Right atrium auricular region (tissue), 2 donors: ENCODE measurements at places on chromosomes 1 and 21. TPM values are rescaled to one million over a fixed set of nuclear protein-coding genes. Genes with fewer than 3 reads are reported as not detected.

DNA sequence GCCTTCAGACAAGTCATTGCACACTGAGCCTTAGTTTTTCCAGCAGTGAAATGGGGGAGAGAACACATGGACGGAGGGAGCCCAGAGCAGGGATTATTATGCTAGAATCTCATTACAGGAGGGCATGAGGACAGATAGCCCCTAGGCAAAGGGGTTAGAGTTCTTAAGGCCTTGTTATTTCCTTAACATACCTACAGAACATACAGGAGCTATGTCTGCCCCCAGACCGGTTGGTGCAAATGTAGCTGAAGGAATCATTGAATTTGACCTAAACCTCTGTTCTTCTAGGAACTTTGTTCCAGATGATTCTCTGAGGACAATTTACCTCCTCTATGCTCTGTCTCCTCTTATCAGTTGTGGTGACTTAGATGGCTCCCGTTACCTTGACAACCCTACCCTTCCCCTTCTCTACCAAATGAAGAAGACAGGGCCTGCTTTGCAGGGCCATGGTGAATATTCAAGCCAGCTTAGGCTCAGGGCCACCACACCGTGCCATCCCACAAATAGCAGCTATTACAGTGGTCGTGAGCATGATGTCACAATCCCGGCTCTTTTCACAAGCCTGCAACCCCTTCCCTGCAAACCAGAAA lies 156.9 kb downstream of the IGSF21 start:
- no peaks in the 10 kb centered on the region for H3K4me1 ChIP-seq
- H3K27me3 ChIP-seq: no peaks in the 10 kb centered on the region
- H3K36me3 ChIP-seq: no peaks in the 10 kb centered on the region
- H3K4me3 ChIP-seq: no peak overlapping the region
- no peak for DNase-seq

- no peak overlapping the region for H3K27ac ChIP-seq
- no peak for DNase-seq
- H3K27me3 ChIP-seq: no peaks in the 10 kb centered on the region
Observed at GRCh38 chr21:36547464-36547863, 67.5 kb upstream of the CLDN14 start.

DNA sequence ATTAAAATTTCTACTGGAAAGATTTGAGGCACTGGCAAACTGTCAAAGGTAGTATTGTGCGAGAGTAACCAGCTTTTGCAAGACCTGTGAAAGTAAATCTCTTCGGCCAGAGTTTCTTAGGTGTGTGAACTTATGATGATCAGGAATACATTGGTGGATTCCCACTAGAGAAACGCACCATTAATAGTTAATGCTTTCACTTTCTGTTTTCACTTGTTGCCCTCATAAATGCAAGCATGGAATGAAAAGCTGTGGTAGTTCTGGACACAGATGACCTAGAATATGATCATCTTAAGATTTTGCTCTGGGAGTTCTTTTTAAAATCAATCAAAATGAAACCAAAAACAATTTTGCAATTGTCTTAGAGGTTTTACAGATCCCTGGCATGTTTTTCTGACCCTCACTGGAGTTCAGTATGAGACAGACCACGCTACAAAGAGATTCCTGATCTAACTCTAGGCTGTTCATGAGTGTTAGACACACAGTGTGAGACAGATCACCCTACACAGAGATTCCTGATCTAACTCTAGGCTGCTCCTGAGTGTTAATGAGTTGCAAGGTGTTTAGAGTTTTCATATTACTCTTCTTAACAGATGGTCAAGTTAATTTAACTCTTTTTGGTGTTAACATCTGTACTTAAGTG lies 98.8 kb downstream of the SDCCAG8 start:
- peak overlapping the region; percentile 10 for H3K4me3 ChIP-seq
- no peak for DNase-seq
- H3K27me3 ChIP-seq: no peaks in the 10 kb centered on the region
- no peak overlapping the region for H3K27ac ChIP-seq
- H3K36me3 ChIP-seq: peaks cover 5% of the 10 kb centered on the region

DNA sequence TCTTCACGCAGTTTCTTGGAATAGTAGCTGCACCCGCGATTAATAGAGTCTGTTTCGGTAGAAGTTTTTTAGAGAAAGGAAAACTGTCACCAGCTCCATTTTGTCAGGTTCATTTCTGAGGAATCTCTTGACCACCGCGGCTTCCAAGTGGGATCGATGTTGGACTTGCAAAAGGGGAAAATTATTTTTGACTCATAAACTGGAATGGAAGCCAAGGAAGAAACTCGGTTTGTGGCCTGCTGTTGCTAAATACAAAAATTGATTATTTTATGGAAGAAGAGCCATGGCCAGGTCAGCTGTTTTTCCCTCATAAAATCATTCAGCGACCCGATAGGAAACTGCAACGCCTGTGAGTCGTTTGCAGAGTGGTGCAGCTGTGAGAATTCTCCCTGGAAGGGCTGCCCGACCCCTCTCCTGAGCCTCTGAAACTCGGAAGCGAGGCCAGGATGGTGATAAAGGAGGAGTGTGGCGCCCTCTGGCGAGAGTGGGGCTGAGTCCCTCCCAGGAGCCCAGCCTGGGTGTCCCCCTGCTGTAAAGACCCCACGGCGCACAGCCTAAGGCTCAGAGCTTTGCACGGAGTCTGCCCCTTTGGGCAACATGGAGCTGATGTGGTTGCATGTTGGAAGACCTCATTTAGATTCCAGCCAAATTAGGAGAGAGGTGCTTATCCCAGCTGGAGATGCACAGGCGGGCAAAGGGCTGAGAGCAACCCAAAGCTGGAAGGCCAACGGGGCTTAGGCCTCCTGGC lies 83.6 kb upstream of the SLC25A33 start:
- DNase-seq: no peak
- no peaks in the 10 kb centered on the region for H3K27me3 ChIP-seq
- H3K4me3 ChIP-seq: no peak overlapping the region
- H3K27ac ChIP-seq: no peak overlapping the region
- no peaks in the 10 kb centered on the region for H3K36me3 ChIP-seq
- H3K4me1 ChIP-seq: no peaks in the 10 kb centered on the region

DNA sequence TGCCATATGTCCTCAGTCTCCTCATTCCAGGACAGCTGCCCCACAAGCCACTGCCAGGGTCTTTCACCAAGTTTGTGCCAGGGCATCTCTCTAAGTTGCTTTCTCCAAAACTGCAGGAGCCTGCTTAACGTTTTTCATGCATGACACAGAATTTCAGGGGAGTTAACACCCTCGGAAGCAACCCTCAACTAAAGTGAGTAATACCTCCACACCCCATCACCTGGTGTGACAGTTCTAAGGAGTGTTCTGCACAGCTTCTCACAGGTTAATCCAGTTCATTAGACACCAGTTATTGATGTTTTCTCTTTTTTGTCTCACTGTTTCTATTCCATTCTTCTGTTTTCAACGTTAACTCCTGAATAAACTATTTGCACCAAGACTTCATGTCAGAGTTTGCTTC lies 115.0 kb downstream of the BACH1 start:
- no peak overlapping the region for H3K27ac ChIP-seq
- no peak overlapping the region for H3K4me3 ChIP-seq
- no peaks in the 10 kb centered on the region for H3K27me3 ChIP-seq
- no peaks in the 10 kb centered on the region for H3K4me1 ChIP-seq

DNA sequence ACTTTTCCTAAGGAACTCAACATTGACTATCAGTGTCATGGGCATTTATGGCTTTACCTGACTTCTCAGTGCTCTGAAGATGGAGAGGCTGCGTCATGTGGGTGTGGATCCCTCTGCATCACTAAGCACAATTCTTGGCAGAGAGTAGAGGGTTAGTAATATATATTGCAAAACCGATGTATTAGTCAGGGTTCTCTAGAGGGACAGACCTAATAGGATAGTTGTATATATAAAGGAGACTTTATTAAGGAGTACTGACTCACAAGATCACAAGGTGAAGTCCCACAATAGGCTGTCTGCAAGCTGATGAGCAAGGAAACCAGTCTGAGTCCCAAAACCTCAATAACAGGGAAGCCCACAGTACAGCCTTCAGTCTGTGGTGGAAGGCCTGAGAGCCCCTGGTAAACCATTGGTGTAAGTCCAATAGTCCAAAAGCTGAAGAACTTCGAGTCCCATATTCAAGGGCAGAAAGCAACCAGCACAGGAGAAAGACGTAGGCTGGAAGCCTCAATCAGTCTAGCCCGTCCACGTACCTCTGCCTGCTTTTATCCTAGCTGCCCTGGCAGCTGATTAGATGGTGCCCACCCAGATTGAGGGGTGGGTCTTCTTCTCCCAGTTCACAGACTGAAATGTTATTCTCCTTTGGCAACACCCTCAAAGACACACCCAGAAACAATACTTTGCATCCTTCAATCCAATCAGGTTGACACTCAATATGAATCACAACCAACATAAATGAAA lies 159.7 kb upstream of the NRIP1 start:
- no peaks in the 10 kb centered on the region for H3K27me3 ChIP-seq
- H3K4me3 ChIP-seq: no peak overlapping the region
- DNase-seq: no peak
- H3K4me1 ChIP-seq: peaks cover 26% of the 10 kb centered on the region
- H3K27ac ChIP-seq: no peak overlapping the region

Gene AMY1B
- not detected for total RNA-seq

Gene USH2A
- 2.4 TPM for total RNA-seq

DNA sequence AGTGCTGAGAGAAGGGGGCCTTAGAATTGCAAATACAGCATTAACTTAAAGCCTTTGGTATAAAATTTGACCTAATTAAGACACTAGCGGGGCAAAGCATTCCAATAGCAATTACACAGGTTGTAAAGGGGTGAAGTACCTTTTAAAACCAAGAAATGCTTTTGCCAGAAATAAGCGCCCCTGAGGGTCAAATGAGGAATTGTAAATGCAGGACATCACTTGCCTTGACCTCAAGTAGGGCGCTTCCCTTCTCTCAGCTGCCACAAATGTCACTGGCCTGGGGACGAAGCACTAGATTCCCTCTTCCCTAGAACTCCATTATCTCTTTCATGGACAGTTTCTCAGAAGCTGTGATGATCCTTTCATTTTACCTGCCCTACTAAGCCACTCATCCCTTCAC lies 48.3 kb downstream of the SEC16B start:
- H3K36me3 ChIP-seq: no peaks in the 10 kb centered on the region
- H3K4me1 ChIP-seq: no peaks in the 10 kb centered on the region
- H3K4me3 ChIP-seq: no peak overlapping the region
- no peak for DNase-seq

Gene AIRE
- total RNA-seq: not detected
